ENCODE measurements at places on chromosomes 4 and X. TPM values are rescaled to one million over a fixed set of nuclear protein-coding genes. Genes with fewer than 3 reads are reported as not detected.

DNA sequence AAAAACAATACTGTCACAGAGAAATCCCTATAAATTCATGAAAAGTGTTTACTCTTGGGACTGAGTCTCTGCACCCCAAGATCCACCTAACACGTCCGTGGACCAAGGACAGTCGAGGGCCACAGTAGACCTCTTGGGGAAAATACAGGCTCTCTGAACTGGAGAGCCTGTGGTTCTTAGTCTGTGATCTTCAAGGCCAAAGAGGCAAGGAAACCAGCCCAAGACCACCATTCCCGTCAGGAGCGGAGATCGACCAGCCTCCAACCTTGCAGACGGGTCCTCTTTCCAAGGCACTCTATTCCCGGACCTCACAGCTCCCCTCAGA lies 1.6 kb upstream of the APBB2 start:
- no peak for DNase-seq

GRCh38 chr4:81508411-81509185 lies 36.9 kb upstream of the RASGEF1B start:
- DNase-seq, result no peak

DNA sequence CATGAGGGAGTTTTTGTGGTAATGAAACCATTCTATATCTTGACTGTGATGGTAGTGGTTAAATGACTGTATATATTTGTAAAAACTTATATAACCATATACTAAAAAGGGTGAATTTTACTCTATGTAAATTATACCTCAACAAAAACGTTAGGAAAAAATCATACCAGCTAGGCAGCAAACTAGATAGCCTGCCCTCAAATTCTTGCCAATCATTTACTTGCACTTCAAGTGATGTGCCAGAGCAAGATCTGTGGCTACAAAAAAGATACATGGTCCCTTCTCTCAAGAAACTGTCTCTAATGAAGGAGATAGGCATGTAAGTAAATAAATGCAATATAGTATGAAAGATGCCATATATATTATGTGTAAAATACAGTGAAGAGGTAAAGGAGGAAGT lies 10.0 kb upstream of the RNF128 start:
- no peak for DNase-seq

DNA sequence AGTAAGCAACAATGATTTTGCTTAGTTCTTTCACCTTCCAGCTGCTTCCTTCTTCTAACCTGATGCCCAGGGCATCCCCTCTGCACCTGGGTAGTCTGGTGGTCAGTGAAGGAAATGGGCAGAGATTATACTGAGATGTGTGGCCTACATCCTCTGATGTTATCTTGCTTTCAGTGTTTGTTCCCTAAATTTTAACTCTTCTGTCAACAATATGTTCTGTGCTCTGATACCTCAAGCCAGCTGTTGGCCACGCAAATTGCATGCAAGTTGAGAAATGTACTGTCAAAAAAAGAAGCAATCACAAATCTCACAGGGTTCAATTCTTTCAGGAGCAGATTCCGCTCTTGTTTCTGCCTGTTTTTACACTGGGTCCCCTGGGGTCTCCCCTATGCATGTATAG lies 73.8 kb downstream of the FBXW7 start:
- no peak for DNase-seq

- DNase-seq, result no peak
Observed at GRCh38 chr4:171534391-171534790, 278.8 kb upstream of the GALNTL6 start.

DNA sequence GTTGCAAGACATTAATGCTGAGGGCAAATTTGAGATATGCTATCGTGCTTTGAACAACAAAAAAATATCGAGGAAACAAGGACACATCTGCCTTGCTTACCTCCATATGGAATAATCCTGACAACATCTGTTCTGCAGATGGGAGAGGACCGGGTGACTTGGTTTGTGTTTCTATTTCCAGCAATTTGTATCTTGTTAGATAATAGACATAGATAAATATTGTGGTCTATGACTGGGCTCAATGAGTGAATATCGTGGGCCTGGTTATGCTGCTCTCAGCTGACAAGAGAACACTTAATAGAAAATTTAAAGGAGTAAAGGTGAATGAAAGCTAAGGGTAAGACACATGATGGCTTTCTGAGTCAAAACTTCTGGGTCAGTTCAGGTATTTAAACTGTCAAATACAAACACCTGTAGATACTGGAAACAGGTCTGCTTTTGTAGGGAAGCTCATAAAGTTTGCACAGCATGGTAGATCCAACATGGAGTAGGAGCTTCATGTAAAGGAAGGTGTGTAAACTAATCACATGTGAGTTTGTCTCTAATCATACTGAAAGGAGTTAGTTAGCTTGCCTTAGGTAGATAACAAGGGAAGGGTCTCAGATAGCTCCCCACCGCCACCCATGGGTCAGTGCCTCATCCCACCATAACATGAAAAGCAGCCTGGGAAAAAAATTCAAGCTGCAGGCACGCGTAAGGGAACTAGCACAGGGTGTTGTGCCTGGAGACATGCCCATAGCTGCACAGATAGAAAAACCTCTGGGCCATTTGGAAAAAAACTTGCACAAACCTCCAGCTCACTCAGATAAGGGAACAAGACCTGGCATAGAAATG lies 904.1 kb upstream of the EPHA5 start:
- no peak for DNase-seq

- DNase-seq, result no peak
Observed at GRCh38 chr4:134787315-134787714, 585.7 kb upstream of the PABPC4L start.

- DNase-seq, result no peak
Observed at GRCh38 chr4:186760576-186760975, 36.9 kb upstream of the FAT1 start.

- no peak for DNase-seq
Observed at GRCh38 chrX:17298564-17298963, 76.4 kb upstream of the NHS start.

DNA sequence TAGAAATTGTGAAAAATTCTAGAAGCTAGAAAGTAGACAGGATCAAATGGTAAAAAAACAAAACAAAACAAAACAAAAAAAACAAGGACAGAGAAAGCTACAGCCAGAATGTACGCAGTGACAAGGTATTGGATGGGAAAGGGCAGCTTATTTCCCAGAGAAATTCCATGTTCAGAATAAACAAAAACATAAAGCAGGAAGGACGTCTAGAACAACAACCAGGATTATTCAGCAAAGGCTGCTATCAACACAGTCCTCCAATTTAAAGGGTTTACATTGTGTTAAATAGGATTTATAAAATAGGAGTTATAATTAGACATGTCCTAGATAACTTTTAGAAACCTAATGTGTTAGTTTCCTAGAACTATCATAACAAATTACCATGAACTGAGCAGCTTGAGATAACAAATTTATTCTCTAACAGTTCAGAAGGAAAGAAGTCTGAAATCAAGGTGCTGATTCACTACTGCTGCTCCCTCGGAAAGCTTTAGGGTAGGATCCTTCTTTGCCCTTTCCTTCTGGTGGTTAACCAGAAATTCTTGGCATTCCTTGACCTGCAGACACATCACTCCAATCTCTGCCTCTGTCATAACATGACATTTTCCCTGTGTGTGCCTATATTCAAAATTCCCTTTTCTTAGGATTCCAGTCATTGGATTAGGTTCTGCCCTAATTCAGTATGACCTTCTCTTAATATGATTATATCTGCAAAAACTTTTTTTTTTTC lies 175.6 kb downstream of the SNCA start:
- DNase-seq, result no peak

- DNase-seq, result no peak
Observed at GRCh38 chr4:14582677-14583076, 419.6 kb upstream of the CPEB2 start.

- no peak for DNase-seq
Observed at GRCh38 chrX:150897421-150898320, 797 bp downstream of the CD99L2 start.

DNA sequence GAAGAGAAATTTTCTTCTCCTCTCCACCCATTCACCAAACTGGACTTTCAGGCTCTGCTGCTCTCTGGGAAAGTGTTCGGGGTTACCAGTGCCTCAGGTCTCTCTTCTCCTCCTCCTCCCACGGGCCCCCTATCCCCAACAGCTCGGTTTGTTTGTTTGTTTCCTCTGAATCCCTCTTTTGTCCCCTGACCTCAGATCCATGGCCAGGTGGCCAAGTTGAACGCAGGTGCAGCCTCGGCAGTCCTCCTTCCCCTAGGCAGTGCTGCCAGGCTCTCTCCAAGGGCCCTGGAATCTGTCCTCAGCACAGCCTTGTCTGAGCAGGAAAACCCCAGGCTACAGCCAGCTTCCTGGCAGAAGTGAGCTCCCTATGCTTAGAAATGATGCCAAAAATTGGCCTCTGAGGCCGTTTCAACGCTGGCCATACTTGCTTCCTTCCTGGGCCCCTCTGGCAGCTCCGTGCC lies 60.0 kb downstream of the FHDC1 start:
- peak; percentile 50 for DNase-seq

DNA sequence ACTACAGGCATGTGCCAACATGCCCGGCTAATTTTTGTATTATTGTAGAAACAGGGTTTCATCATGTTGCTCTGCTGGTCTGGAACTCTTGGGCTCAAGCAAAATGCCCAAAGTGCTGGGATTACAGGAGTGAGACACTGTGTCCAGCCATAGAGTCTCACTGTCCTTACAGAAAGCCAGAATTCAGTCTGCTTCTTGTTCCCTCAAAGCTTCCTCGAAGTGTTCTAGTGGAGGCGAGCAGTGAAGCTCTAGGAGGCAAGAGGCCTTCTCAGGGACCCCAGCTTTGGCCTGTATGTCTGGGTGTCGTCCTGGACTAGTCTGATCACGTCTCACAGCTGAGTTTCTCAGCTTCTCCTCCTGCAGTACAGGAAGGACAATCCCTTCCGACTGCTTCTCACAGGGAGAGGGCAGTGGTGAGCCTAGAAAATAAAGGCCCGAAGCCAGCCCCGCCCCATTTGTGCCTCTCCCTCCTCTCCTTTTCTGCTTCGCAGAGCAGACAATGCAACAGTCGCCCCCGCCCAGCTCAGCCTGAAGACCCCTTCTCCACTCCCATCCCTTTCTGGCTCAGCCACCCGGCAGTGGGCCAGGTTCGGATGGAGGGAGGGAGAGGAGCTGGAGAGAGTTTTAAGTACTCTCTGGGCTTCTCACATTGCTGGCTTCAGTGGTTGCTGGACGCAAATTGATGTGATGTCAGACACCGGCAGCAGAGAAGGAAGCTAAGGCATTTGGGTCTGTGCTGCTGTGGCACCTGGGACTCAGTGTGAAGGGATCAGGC lies 11.1 kb upstream of the FAM3A start:
- DNase-seq, result no peak

DNA sequence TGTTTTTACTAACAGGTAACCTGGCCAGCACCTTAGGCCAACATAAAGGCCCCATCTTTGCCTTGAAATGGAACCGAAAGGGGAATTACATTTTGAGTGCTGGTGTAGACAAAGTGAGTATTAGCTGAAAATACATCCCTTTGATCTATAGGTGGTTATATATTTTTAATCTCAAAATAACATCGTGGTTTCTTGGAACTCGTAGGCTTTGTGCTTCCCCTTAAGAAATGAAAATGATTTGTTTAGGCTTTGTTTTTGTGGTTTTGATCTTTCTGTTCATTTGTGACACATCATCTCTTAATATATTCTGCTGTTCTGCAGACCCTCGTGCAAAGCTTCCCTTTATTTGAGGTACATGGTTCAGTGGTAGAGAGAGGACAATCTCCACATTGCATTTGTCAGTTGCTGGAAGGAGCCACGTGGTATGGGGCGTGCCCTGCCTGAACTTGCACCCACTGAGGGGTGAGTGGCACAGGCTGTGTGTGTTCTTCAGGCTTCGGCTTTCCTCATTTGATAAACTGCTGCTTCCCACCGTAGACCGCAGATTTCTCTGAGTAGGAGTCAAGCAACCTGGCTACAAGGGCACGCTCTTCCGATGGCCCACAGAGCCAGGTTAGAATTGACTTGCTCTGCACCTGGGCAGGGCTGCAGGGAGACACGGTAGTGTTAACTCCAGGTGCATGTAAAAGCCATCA lies 72.2 kb downstream of the GPR143 start:
- no peak for DNase-seq

GRCh38 chr4:88865046-88865445 lies 167.4 kb upstream of the NAP1L5 start:
- DNase-seq, result no peak

- DNase-seq, result no peak
Observed at GRCh38 chrX:79365591-79365990, 1.5 kb downstream of the ITM2A start.

DNA sequence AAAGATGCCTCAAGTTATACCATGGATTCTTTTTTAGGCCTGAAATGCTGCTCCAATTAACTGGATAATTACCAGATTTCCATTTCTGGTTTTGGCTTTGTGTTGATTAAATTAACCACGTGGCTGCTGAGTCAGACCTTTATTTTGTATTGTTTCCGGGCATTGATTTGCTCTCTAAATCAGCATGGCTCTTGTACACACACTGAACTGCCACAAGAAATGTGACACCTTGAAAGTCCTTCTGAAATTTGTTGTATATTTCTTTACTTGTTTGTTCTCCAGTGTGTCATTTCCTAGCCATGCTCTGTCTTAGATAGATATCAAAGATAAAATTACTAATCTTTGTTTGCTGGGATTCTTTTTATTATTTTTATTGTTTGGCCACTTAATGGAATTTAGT lies 11.7 kb downstream of the MTTP start:
- no peak for DNase-seq

- DNase-seq, result peak; percentile 86
Observed at GRCh38 chrX:132217203-132218073, 1.8 kb downstream of the RAP2C start.

- no peak for DNase-seq
Observed at GRCh38 chr4:127463883-127464282, 168.9 kb upstream of the INTU start.

Gene TAF1
- total RNA-seq, result 62.2 TPM

Gene GATA1
- total RNA-seq, result 0.73 TPM

Gene HHIP
- total RNA-seq, result not detected

Gene TDO2
- total RNA-seq, result not detected

Gene PTPN13
- 2.1 TPM for total RNA-seq

Gene SHROOM3
- not detected for total RNA-seq

Gene KLB
- total RNA-seq, result not detected

Gene SUPT20HL1
- total RNA-seq, result not detected

Gene APLN
- total RNA-seq, result not detected

Gene RNF128
- total RNA-seq, result not detected
